ENCODE measurements at places on chromosomes 7 and 10. TPM values are rescaled to one million over a fixed set of nuclear protein-coding genes. Genes with fewer than 3 reads are reported as not detected.

TFEC gene
- 2.9 TPM for total RNA-seq

- DNase-seq = no peak
Measured at GRCh38 chr10:127081851-127082345, 114.5 kb downstream of the INSYN2A start.

DNA sequence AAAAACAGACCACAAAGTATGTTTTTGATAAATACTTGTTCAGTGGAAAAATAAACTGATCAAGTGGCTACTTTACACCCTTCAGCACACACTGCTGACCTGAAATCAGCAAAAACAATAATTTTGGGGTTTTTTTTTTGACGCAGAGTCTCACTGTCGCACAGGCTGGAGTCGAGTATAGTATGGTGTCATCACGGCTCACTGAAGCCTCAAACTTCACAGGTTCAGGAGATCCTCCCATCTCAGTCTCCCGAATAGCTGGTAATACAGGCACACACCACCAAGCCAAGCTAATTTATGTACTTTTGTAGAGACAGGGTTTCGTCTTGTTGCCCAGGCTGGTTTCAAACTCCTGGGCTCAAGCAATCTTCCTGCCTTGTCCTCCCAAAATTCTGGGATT lies 30.6 kb downstream of the TARP start:
- DNase-seq = no peak

GRCh38 chr10:688312-689120 lies 952 bp downstream of the DIP2C start:
- DNase-seq = peak; percentile 52

DNA sequence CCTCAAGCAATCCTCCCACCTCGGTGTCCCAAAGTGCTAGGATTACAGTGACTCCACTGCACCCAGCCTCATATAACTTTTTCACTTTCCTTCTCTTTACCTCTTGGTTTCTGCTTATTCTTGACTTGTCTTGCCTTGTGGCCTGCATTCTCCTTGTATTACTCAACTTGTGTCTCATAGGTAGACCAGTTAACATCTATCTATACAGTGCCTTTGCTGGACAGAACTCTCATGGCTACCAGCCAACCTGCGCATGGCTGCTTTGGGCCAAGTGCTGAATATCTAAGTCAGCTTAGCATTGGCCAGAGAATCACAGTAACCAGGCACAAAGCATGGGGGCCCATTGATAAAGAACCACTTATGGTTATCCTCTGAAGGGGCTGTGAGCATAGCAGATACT lies 42.6 kb upstream of the ZNRF2 start:
- no peak for DNase-seq
